ENCODE measurements at places on chromosomes 6 and 20. TPM values are rescaled to one million over a fixed set of nuclear protein-coding genes. Genes with fewer than 3 reads are reported as not detected.

Gene EPHA7
- total RNA-seq, result not detected

Gene AKAP7
- 16.2 TPM for total RNA-seq

Gene MDFI
- total RNA-seq, result not detected

Gene CEP250
- total RNA-seq, result 71.3 TPM

Gene TUBE1
- total RNA-seq, result 45.2 TPM

Gene LZTS3
- 7.9 TPM for total RNA-seq

Gene APCDD1L
- total RNA-seq, result not detected

Gene MAS1
- not detected for total RNA-seq

Gene CRISP3
- not detected for total RNA-seq

Gene CNKSR3
- not detected for total RNA-seq

Gene TDRD6
- 0.25 TPM for total RNA-seq

DNA sequence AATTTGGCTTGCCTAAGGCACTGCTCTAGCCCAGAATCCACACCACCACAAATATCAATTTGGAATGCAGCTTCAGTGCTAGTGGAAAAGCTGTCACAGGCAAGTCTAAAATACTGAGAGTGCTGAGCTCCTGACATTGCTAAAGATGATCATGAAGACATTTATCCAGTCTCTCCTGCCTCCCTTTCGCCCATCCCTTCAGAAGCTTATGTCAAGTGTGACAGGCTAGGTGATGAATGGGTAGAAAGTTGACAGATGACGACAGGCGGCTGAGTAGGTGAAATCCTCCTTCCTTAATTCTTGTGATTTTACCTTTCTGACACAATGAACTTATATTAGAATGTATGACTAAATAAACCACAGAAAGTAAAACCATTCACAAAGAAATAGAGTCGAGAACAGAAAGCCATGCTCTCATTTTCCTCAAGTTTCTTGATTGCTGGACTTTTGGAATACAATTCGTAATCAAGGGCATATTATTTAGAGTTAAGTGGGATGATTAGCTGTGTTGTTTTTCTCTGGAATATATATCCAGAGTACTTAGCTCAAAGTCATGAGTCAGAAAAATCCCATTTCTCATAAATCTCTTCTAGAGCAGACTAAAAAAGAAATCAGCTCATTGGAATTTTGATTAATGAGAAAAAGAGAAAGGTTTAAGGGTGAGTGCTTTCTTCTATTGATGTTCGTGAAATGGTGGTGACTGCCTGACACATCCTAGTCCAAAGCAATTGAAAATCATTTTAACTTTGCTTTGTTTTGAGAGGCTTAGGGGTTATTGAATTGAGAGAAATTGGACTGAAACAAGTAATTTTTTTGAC lies 1228.2 kb upstream of the CITED2 start:
- H3K27me3 ChIP-seq, result no peaks in the 10 kb centered on the region
- no peak for DNase-seq
- no peak overlapping the region for H3K4me3 ChIP-seq
- H3K27ac ChIP-seq, result no peak overlapping the region

- no peak overlapping the region for H3K27ac ChIP-seq
- H3K4me1 ChIP-seq, result peaks cover 20% of the 10 kb centered on the region
- H3K4me3 ChIP-seq, result no peak overlapping the region
- DNase-seq, result no peak
- no peaks in the 10 kb centered on the region for H3K36me3 ChIP-seq
- H3K27me3 ChIP-seq, result no peaks in the 10 kb centered on the region
Measured at GRCh38 chr6:167824591-167825331, 1.9 kb upstream of the AFDN start.

GRCh38 chr6:88566746-88567534 lies 396.5 kb downstream of the RNGTT start:
- H3K36me3 ChIP-seq, result no peaks in the 10 kb centered on the region
- H3K27me3 ChIP-seq, result no peaks in the 10 kb centered on the region

- H3K36me3 ChIP-seq, result no peaks in the 10 kb centered on the region
- no peak overlapping the region for H3K4me3 ChIP-seq
- no peaks in the 10 kb centered on the region for H3K27me3 ChIP-seq
Measured at GRCh38 chr6:11950109-11950508, 62.0 kb upstream of the HIVEP1 start.

DNA sequence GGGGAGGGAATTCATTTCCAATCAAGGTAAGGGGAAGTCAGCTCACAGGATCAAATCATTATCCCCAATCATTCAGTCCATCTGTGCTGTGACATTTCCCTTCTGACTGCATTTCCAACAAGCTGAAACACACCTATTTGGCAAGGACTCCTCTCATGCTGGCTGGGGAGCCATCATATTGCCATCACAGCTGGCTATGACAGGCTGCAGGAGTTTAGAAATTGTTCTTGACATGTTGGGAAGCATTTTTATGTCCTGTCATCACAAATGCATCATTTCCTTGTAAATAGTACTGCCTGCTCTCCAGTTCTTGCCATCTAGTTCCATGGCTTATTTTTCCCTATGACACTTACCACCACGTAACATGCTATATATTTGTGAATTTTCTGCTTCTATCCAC lies 113.9 kb upstream of the TMEM170B start:
- peaks cover 4% of the 10 kb centered on the region for H3K4me1 ChIP-seq
- H3K4me3 ChIP-seq, result no peak overlapping the region
- no peaks in the 10 kb centered on the region for H3K36me3 ChIP-seq
- no peak for DNase-seq
- no peaks in the 10 kb centered on the region for H3K27me3 ChIP-seq

DNA sequence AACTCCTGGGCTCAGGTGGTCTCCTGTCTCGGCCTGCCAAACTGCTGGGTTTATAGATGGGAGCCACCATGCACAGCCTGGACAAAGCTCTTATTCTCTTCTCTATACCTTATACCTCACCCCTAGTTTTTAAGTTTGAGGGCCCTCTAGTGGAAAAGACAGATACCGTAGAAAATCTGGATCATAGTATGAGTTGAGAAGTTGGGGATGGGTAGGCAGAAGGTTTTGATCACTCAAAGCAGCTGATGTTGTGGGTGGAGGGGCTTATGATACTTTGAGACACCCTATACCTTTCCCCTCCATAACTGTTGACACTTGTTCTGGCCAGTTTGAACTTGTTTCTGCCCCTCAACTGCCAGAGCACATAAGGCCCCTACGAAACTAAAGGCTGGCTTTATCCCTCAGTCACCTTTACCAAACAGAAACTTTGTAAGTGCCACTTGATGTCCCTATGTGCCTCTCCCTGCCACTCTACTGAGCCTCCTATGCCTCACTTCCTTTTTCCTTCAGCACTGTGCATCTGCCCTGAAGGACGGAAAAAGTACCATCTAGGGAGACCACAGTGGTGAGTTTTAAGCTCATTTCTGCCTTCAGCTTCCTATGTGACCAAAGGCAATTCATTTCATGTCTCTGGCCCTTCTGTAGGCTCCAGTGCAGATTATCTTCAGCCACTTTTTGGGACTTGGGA lies 28.6 kb downstream of the RALY start:
- H3K4me1 ChIP-seq, result peaks cover 79% of the 10 kb centered on the region
- H3K27me3 ChIP-seq, result no peaks in the 10 kb centered on the region
- DNase-seq, result peak; percentile 26
- H3K36me3 ChIP-seq, result no peaks in the 10 kb centered on the region

DNA sequence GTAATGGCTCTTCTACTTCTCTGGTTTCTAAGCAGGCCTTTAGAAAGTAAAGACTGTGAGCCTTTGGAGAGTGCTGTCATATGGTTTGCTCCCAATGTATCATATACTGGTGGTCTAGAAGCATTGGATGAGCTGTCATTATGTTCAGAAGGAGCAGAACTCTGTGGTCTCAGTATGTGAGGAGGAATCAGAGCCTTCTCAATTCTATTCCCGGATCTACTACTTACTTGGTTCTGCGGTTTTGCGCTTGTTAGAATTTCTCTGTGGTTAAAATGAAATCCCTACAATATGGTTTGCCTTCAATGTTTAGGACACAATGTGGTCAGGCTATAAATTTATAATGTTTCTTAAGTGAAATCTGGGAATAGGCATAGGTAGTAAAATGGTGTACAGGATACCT lies 64.6 kb downstream of the RWDD2A start:
- H3K27me3 ChIP-seq, result no peaks in the 10 kb centered on the region
- no peak overlapping the region for H3K4me3 ChIP-seq
- no peak for DNase-seq
- H3K36me3 ChIP-seq, result no peaks in the 10 kb centered on the region
- no peak overlapping the region for H3K27ac ChIP-seq
- no peaks in the 10 kb centered on the region for H3K4me1 ChIP-seq

DNA sequence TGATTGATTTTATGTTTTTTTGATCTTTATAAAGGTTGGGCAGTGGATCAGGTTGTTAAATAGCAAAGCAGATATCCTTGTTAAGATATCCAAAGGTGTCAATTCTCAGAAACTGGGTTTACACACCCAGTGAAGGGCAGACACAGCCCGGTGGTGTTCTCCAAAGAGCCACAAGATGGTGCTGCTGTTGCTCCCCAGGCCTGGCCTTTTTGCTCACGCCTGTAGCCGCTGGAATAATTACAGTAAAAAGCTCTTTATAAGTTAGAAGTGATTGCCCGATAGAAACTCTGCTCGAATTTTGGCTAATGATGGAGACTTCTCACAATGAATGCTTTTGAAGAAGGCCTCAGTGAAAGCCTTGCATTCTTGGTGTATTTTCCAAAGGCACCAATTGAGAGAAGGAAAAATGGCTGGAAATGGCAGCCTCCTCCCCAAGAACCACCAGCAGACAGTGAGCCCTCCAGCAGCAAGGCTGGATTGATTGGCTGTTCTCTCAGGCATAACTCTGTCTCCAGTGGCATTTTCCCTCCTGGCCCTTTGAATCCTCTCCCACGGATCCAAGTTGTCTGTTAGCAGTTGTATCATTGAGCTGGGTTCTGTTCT lies 120.5 kb upstream of the CHD6 start:
- H3K4me3 ChIP-seq, result no peak overlapping the region
- no peak for DNase-seq
- H3K4me1 ChIP-seq, result no peaks in the 10 kb centered on the region
- no peaks in the 10 kb centered on the region for H3K27me3 ChIP-seq

DNA sequence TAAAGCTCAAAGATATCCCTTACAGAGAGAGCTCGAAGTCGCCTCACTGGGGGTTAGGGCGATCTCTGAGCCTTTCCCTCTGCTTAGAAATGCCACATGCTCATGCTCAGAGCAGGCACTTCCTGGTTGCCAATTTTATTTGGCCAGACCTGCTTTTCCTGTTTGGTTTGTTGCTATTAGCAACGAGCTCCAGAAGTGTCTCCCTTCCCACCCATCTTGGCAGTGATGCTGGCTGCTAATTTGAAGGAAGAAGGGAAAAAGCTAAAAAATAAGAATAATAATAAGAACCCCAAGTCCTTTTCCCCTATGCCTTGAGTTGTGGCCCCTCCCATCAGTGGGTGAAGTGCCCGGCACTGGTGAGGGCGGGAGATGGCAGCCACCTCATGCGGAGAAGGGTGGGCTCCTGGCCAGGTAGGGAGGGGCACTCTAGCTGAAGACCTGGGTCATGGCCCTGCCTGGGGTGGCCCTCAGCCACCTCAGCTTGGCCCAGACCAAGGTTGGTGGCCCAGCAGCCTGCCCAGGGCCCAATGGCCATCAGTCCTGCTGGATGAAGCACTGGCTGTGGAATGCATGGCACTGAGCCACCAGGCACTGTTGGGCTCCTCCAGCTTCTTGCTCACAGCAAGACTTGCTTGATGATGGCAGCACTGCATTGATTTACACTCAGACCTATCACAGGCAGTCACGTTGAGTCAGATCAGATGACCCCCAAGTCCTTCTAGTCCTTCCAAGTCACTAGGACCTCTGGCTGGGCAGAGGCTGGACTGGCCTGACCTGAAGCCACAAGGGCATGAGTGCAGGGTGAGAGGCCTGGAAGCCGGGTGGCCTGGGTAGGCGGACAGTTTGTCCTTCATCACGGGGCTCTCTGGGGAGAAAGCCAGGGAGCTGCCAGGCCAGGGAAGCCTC lies 79.0 kb downstream of the SYNJ2 start:
- no peak overlapping the region for H3K4me3 ChIP-seq
- DNase-seq, result peak; percentile 11
- peaks cover 8% of the 10 kb centered on the region for H3K36me3 ChIP-seq
- H3K27me3 ChIP-seq, result no peaks in the 10 kb centered on the region

GRCh38 chr20:60131375-60131774 lies 173.2 kb downstream of the CDH26 start:
- no peak for DNase-seq
- H3K36me3 ChIP-seq, result no peaks in the 10 kb centered on the region
- no peaks in the 10 kb centered on the region for H3K4me1 ChIP-seq
- no peak overlapping the region for H3K27ac ChIP-seq

DNA sequence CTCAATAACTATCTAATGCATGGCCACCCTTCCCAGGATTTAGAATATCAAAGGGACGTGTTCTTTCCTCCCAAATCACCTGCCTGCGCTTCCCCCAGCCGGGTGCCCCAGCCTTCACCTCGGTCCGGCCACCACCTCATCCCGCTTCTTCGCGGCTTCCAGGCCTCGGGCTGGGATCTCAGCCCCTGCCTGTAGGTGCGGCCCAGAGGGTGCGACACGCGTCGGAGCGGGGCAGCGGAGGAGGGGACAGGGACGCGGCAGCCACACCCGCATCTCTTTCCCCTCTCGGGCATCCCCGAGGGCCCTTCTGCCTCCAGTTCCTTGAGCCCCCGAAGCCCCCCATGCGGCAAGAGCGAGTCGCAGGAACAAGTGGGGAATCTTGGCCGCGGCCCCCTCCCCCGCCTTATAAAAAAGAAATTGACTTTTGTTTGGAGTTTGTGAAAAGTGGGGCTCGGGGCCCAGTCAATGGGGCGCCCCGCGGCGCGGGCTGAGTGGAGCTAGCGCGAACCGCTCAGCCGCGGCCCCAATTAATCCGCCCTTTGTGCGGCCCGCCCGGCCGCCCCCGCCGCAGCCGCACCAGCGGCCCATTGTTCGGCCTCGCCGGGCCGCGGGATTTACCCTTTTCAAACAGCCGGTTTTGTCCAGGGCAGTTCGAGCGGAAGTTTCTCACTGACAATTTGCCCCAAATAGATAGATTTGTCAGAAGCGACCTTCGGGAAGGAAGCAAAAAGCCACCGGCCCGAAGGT lies 8.4 kb upstream of the NR2E1 start:
- H3K27ac ChIP-seq, result no peak overlapping the region
- peak overlapping the region; percentile 35 for H3K4me3 ChIP-seq
- DNase-seq, result no peak
- H3K27me3 ChIP-seq, result peaks cover 49% of the 10 kb centered on the region

DNA sequence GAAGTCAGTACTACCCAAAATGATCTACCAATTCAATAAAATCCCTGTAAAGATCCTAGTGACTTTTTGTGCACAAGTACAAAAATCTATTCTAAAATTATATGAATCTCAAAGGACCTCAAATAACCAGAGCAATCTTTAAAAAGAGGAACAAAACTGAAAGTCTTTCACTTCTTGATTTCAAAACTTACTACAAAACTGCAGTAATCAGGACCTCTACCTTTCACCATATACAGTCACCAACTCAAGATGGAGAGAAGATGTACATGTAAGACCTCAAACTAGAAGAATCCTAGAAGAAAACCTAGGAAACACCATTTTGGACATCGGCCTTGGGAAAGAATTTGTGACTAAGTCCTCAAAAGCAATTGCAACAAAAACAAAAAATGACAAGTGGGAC lies 109.5 kb upstream of the CD93 start:
- H3K4me3 ChIP-seq, result no peak overlapping the region
- no peak for DNase-seq
- H3K27ac ChIP-seq, result no peak overlapping the region
- no peaks in the 10 kb centered on the region for H3K36me3 ChIP-seq

All from CD4-positive, alpha-beta memory T cell (primary cell).